ENCODE measurements at places on chromosomes 11 and 22. TPM values are rescaled to one million over a fixed set of nuclear protein-coding genes. Genes with fewer than 3 reads are reported as not detected.

- DNase-seq, result peak; percentile 28
These were observed 67.0 kb downstream of the FANCF start for GRCh38 chr11:22558664-22559063.

The KCNK4 gene
- total RNA-seq, result 0.47 TPM

GRCh38 chr22:31614781-31615490 lies 47.1 kb downstream of the PISD start:
- DNase-seq, result no peak

DNA sequence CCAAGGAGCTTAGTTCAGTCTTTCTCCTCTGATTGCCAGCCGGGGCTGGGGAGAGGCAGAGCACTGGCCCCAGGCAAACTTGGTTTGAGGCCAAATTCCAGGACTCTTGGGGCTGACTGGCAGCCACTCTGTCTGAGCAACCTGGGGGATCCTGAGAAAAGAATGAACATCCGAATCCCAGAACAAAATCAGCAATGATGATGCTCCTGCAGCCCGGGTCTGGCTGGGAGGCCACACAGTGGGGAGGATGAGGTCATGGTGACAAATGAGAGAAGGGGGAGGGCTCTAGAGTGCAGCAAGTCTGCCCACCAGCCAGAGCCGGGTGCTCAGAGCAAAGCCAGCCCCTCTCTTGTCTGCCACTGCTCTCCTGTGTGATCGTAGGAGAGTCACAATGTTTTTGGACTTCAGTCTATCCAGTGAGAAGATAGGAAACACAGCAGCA lies 71.8 kb upstream of the PAX6 start:
- peak; percentile 32 for DNase-seq
